ENCODE measurements at places on chromosomes 3 and 15.

DNA sequence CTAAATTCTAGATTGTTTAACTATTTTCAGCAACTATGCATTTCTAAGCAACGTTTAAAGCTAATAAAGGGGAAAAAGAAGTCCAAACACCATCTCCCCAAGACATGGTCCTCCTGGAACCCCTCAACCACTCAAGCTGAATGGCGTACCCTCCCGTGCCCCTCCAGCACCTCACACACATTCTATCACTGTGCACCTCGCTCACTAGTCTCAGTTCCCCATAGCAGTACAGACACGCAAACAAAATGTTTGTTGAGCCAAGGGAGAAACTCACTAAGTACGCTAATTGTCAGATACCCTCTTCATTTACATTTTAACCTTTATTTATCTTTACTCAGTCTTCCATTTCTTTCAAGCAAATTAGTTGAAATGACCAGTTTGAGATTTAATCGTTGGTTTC, 48.8 kb downstream of the ACAP2 start:
- DNase-seq = no peak

DNA sequence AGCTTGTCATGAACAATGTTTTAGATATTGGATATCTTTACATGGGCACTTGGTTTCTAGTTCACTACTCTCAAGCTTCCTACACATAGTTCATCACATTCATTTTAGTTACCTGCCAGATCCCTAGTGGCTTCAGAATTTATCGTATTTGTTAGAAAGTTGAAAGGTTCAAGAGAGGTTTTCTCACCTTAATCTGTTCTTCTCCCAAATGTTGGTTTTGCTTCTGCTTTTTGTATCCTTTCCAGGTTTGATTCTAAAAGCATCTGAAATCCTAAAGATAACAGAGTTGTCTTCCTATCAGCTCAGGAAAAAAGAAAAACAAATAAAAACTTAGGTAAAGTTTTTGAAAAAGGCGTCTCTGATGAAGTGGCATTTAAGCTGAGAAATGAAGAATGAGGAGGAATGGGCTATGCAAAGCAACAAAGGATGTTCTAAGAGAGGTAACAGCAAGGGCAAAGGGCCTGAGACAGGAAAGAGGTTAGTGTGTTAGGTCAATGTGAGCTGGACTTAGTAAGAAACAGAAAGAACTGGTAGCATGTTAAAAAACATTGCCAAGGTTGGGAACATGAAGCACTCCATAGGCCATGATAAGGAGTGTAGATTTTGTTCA, 104.7 kb upstream of the CMC1 start:
- DNase-seq = no peak

GRCh38 chr3:56339671-56340070, 128.6 kb downstream of the ERC2 start:
- DNase-seq = no peak

DNA sequence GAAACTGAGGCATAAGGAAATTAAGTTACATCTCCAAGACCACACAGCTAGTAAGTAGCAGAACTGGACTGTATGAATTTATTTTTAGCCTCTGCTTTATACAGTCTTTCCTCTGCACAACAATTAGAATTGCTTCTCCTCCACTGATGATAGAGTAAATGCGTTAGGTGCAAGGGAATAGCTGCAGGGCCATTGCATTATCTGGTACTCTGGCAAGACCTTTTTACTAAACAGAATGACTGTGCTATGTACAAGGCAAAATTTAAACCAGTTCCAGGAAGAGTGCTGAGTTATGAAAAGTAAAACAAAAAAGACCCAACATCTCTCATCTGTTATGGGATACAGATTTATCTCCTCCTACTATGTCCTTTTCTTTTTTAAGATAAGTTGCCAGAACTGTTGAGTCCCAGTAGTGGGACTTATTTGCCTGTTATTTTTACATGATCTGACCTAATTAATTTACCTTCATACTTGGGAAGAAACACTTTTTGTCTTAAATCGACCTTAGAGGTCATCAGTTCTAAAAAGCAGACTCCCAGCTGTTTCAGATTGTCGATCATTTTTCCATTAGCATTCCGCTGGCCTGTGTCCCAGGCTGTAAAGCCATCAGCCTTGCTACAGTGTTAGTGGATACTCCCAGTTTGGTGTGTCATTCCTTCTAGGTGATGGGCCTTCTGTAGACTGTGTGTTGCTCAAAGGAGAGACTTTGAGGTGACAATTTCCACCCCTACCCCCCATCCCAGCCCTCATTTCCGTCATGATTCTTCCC, 147.5 kb upstream of the NUDT16 start:
- DNase-seq = no peak

Data from stimulated activated naive CD4-positive, alpha-beta T cell treated with Interleukin-2 at 50 U/mL for 16 hours (primary cell).